HS-5 (cell line): ENCODE measurements at places on chromosomes 2 and 18.
A peak's percentile ranks its signal among the peaks of the same experiment; 100 is the strongest.

GRCh38 chr18:33578518-33579348 lies 714 bp downstream of the ASXL3 start:
- DNase-seq, result no peak

DNA sequence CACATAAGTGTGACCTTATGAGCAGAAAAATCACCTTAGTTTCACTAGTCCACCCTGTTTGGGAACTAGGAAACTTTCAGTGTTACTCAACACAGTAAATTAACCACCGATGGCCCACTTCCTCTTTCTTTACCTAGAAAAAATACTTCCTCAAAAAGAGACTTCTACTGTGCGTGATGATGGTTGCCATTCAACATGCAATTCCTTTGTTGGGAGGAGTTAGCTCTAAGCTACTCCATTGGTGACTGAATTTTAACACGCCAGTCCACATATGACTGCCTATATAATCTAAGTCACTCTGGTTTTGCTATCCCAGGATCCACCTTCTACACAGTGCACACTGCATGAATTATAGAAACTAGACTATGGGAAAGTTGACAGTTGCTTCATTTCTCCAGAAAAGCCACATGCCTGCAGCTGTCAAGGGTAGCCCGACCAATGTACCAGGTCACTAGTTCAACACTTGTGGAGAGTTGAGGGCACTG lies 47.8 kb upstream of the REG3G start:
- no peak for DNase-seq

- no peak for DNase-seq
Observed at GRCh38 chr18:46060359-46060841, 11.7 kb downstream of the PSTPIP2 start.

DNA sequence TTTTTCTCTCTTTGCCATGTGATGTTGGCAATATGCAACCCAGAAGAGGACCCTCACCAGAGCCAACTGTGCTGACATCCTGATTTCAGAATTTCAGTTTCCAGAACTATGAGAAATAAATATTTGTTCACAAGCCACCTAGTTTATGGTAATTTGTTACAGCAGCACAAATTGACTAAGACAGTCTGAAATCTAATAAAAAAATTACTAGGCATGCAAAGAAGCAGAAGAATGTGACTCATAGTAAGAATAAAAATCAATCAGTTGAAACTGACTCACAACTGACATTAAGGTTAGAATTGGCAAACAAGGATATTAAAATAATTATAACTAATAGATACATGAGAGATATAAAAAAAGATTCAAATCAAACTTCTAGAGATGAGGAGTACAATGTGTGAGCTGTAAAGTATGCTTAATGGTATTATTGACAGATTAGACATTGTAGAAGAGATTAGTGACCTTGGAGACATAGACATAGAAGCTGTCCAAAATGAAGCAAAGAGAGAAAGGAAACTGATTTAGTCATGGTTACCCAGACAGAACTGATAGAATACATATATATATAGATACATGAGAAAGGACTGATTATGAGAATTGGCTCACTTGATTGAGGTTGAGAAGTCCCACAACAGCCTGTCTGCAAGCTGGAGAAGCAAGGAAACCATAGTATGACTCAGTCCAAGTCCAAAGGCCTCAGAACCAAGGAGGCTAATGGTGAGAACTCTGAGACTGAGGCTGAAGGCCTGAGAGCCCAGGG lies 27.8 kb upstream of the TTC39C start:
- no peak for DNase-seq

DNA sequence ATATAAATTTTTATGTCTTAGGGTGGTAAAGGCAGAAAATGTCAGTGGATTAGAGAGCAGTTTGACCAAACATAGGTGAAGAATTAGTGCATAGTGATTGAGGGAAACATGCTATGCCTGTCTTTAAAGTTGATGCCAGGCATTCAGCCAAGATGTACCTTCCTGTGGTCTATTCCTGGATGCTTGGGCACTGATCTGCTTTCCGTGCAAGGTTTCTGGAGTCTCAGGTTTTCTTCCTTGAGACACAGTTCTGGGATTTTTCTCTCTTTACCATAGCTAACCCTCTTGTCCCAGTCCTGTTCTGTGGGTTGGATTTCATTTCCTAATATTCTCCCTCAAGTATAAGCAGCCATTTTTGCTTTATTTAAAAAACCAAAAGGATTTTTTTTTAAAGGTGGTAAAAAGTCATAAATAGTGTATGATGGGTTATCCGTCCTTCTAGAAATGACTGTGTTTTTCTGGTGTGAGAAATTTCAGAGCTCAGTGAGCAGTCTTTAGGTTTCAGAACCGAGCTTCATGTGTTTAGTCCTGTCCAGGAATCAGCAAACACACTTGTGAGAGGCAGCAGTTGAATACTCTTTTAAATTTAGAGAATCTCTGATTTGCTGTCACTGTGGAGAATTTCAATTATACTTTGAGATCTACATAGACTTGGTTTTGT lies 43.0 kb upstream of the CYBRD1 start:
- no peak for DNase-seq

DNA sequence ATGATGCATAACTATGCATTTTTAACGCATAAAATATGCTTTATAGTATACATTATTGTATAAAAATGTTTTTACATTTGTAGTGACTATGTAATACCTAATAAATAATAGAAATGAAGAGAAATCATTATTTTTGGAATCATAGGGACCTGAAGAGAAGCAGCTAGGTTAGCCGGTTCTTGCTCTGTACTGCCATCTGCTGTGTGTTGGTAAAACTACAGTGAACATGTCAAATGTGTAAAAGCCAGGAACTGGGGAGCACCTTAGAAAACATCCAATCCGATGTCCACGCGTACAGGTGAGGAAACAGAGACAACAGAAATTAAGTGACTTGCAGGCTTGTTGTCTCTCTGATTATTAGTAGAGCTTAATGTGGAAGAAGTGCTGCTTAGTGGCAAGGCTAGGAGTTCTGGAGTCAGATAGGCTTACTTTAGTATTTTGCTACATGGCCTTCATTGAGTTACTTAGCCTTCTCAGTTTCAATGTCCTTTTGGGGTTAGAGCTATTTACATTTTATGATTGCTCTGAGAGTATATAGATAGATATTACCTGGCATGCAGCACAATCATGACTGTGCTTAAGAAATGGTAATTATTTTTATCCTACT lies 386.5 kb downstream of the DLGAP1 start:
- no peak for DNase-seq

- DNase-seq, result no peak
Observed at GRCh38 chr18:45860971-45861370, 35.5 kb downstream of the SIGLEC15 start.

- peak; percentile 48 for DNase-seq
Observed at GRCh38 chr2:120735746-120736170, at the start of gene GLI2. Gene GLI2 (plus strand): TSS chr2:120735868. CDS start chr2:120797321, 61,453 bp downstream.
